ENCODE measurements at places on chromosomes 7 and 10.

DNA sequence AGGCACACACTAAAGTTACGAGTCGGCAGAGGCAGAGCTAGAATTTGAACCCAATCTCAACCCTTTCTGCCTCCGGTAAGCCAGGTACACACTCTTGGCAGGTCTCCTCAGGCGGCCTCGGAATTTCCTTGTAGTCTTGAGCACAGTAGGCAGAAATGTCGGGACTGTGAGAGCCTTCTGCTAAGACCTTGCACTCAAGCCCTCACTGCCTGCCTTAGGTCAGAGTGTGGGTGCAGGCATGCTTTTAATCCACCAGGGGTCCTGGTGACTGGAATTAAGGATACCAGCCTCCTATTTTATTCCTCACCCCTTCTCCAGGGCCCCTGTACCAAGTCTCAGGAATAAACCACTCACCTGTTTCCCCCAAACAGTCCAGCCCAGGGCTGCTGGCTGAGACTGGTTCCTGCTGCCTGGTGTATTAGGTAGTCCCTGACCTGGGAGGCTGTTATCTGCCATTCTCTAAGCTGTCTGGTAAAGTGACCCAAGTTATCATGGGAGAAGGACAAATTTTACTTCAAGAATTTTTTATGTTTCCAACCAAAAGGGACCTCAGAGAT, 855 bp downstream of the ATP6V1F start:
- H3K4me1 ChIP-seq, result peaks cover 54% of the 10 kb centered on the region
- H3K4me3 ChIP-seq, result peak overlapping the region; percentile 91
- no peak for DNase-seq

DNA sequence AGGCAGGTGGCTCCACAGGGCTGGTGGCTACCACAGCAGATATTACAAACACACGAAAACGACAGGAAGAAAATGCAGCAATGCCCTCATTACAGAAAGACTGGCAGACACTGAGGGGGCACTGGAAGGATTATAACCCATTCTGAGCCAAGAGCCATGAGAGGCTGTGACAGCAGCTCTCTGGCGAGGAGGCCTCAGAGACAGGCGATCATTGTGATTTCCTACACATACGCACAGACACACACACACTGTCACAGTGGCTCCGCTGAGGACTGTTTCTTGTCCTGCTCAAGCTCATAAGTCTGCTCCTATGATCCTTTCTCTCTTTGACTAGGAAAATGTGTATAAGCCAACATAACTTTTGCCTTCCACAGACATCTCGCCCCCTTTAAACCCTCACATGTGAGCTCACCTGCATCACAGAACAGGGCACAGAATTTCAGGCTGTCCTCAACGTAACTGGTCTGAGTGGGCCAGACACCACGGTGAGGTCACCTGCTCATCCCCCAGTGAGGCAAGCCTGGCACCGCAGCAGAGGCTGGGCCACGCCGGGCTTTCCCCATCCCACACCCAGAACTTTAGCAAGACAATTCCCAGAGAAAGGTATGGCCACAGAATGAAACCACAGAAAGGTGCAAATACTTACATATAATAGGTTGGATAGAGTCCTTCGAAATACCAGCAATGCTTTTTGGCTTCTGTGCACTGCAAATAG, 51.7 kb downstream of the VOPP1 start:
- H3K4me3 ChIP-seq, result no peak overlapping the region
- H3K36me3 ChIP-seq, result peaks cover 16% of the 10 kb centered on the region
- DNase-seq, result no peak

DNA sequence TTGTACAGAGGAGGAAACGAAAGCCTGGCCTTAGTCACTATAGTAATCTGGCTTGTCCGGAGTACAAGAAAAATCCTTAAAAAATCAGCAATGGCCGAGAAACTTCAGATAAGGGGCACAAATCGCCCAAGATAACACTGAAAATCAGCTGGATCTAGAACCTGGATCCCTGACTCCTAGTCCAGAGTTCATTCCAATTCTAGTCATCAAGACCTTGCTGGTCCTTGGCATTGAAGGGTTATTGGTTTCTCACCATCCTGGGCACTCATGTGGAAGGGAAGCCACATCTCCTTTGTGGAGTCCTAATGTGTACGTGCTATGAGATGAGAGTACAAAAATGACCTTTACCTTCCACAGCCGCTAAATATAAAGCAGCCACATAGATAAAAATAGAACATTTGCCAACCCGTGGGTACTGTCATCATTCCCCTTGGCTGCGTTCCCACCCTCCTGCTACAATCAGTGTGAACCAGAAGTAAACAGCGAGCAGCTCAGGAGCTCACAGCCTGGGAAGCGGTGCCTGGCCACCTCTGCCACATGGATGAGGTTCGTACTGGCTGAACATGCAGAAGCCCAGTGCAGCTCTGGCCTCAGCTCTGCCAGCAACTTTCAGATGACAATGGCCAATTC, 116.0 kb upstream of the PDLIM1 start:
- H3K36me3 ChIP-seq, result peaks cover 65% of the 10 kb centered on the region
- H3K27me3 ChIP-seq, result no peaks in the 10 kb centered on the region
- H3K27ac ChIP-seq, result peak overlapping the region; percentile 97
- peaks cover 98% of the 10 kb centered on the region for H3K4me1 ChIP-seq

DNA sequence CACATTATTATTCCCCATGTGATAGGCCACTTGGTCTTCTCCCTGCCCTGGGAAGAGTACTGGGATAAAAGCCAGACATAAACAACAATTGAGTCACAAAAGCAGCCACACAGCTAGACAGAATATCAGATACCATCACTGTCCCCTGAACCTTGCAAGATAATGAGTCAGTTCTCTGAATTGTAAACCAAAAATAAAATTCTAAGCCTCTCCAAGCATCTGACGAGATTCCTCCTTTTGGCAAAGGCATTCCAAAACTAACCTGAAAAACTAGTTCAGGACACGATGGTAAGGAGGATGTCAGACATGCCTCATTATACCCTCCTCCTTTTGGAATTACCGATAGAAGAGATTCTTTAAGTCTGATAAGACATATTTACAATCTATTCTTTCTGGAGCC, 450.7 kb downstream of the HTR7 start:
- H3K4me3 ChIP-seq, result no peak overlapping the region
- H3K36me3 ChIP-seq, result no peaks in the 10 kb centered on the region
- no peaks in the 10 kb centered on the region for H3K27me3 ChIP-seq
- H3K27ac ChIP-seq, result no peak overlapping the region

GRCh38 chr7:129443612-129444011, 9.4 kb downstream of the STRIP2 start:
- peak overlapping the region; percentile 70 for H3K27ac ChIP-seq
- H3K27me3 ChIP-seq, result no peaks in the 10 kb centered on the region
- DNase-seq, result peak; percentile 37
- H3K36me3 ChIP-seq, result peaks cover 23% of the 10 kb centered on the region

GRCh38 chr7:47885309-47885986, 62.8 kb downstream of the PKD1L1 start:
- DNase-seq, result no peak
- peaks cover 13% of the 10 kb centered on the region for H3K36me3 ChIP-seq

- H3K4me1 ChIP-seq, result peaks cover 56% of the 10 kb centered on the region
- H3K4me3 ChIP-seq, result no peak overlapping the region
- no peaks in the 10 kb centered on the region for H3K27me3 ChIP-seq
- H3K27ac ChIP-seq, result peak overlapping the region; percentile 68
- no peaks in the 10 kb centered on the region for H3K36me3 ChIP-seq
- no peak for DNase-seq
Measured at GRCh38 chr10:31018356-31018750, 13.3 kb downstream of the ZNF438 start.

- H3K27ac ChIP-seq, result no peak overlapping the region
- DNase-seq, result no peak
- H3K4me3 ChIP-seq, result no peak overlapping the region
- no peaks in the 10 kb centered on the region for H3K36me3 ChIP-seq
Measured at GRCh38 chr7:20484356-20484755, 131.1 kb upstream of the ABCB5 start.

DNA sequence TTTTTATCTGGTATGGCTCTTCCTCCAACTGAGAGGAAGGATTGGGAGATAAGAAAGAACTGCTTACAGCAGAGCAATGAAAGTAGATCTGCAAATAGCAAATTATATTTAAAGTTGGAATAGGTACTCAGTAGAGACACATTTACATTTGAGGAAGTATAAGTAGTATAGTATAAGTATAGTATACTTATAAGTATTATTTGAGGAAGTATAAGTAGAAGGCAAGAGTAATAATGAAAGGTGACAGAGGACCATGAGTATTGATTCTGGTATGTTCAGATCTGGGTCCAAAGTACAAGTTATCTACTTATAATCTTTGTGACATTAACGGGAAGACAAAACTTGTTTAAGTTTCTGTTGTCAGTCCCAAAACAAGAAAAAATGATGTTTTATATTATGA, 527.6 kb upstream of the SORCS1 start:
- H3K36me3 ChIP-seq, result no peaks in the 10 kb centered on the region
- H3K4me3 ChIP-seq, result no peak overlapping the region
- H3K27me3 ChIP-seq, result no peaks in the 10 kb centered on the region

DNA sequence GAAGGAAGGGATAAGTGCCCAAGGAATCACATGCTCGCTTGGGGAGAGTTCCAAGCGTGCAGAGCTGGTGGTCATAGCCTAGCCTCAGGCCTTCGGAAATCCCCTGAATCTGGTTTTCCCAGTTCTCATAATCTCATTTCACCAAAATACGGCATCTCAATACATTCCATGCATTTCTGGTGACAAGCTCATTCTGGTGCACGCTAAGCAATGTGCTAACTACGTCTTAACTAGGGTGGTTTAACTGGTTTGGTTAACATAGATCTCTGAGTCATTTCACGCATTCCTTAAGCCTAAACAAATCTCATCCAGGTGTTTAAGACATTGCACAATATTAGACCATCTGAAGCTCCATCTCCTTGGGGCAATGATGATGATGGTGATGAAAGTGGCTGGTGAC, 72.9 kb upstream of the STEAP1B start:
- H3K4me3 ChIP-seq, result no peak overlapping the region
- DNase-seq, result no peak
- no peak overlapping the region for H3K27ac ChIP-seq
- peaks cover 4% of the 10 kb centered on the region for H3K36me3 ChIP-seq
- H3K27me3 ChIP-seq, result no peaks in the 10 kb centered on the region
- peaks cover 19% of the 10 kb centered on the region for H3K4me1 ChIP-seq

- H3K27me3 ChIP-seq, result no peaks in the 10 kb centered on the region
- no peak overlapping the region for H3K27ac ChIP-seq
- H3K4me3 ChIP-seq, result no peak overlapping the region
- H3K4me1 ChIP-seq, result peaks cover 27% of the 10 kb centered on the region
- no peak for DNase-seq
Measured at GRCh38 chr10:22702348-22702747, 12.0 kb downstream of the PIP4K2A start.

DNA sequence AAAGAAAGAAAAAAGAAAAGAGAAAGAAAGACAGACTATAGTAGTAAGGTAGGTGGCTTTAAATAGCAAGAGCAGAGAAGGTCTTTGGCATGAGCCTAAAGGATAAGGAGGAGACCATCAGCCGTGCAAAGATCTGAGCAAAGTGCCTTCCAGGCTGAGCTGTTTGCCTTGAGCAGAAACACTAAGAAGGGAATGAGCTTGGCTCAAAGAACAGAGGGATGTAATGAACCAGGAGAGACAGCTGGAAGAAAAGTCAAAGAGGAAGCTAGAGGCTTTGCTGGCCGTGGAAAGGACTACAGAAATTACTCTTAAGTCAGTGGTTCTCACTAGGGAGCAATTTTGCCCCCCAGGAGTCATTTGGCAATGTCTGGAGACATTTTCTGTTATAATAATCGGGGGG, 228.6 kb downstream of the FGFR2 start:
- H3K36me3 ChIP-seq, result no peaks in the 10 kb centered on the region
- no peak overlapping the region for H3K4me3 ChIP-seq

DNA sequence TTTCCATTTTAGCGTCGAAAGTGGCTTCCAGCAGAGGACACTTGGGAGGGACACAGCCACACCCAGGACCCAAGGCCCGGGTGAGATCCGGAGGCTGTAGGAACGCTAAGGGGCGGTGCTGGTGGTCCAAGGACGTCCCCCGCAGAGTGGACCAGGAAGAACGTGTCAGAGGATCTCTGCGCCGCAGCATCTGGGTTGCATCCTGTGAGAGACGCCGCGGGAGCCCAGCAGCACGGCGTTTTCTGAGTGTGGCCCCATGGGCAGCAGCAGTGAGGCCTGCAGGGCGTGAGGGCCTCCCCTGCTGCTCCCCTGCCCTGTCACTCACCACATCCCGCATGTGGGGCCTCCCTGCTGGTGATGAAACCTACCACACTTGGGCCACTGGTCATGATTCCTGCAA, 40.5 kb upstream of the BNIP3 start:
- peaks cover 13% of the 10 kb centered on the region for H3K4me1 ChIP-seq
- no peak for DNase-seq

DNA sequence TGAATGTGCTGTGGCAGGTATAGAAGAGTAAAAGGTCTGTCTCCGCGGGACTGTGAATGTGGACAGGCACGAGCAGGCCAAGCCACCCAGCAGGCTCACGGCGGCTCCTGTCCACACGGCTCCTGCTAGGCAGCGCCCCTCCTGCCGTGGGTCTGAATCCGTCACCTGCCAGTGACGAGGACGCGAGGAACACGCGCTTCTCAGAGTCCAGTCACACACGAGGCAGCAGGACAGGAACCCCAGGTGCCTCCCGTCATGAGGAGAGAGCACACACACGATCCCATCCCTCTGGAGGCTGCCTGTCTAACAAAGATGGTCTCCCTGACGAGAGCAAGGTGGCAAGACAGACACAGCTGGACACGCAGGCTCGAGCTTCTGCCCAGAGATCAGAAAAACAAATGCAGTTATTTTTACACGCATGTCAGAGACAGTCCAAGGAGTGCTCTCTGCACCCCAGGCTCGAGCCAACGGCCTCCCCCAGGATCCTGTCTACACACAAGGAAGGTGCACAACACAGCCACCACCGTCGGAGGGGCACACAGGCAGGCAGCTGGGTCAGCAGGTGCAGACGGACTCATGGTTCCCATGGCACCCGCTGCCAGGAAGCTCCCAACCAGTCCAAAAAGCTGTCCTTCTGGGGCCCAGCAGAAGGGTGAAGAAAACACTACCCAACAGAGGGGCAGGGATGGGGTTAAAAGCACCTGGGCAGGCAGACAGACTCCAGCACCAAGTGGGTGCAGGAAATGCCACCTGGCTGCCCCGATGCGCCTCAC, 103.2 kb downstream of the MAD1L1 start:
- no peaks in the 10 kb centered on the region for H3K27me3 ChIP-seq
- DNase-seq, result no peak
- H3K4me1 ChIP-seq, result no peaks in the 10 kb centered on the region
- peaks cover 4% of the 10 kb centered on the region for H3K36me3 ChIP-seq

- no peaks in the 10 kb centered on the region for H3K27me3 ChIP-seq
- H3K4me1 ChIP-seq, result peaks cover 6% of the 10 kb centered on the region
- no peak overlapping the region for H3K27ac ChIP-seq
- DNase-seq, result no peak
- H3K4me3 ChIP-seq, result no peak overlapping the region
Measured at GRCh38 chr10:17206210-17206709, 4.8 kb upstream of the TRDMT1 start.

GRCh38 chr7:117916309-117916708, 43.1 kb upstream of the CTTNBP2 start:
- H3K27me3 ChIP-seq, result no peaks in the 10 kb centered on the region
- H3K27ac ChIP-seq, result no peak overlapping the region
- H3K4me1 ChIP-seq, result no peaks in the 10 kb centered on the region

GRCh38 chr10:95346715-95347401, 56.1 kb upstream of the PDLIM1 start:
- peaks cover 81% of the 10 kb centered on the region for H3K4me1 ChIP-seq
- H3K27me3 ChIP-seq, result no peaks in the 10 kb centered on the region
- H3K36me3 ChIP-seq, result peaks cover 91% of the 10 kb centered on the region
- peak overlapping the region; percentile 35 for H3K27ac ChIP-seq
